Right cardiac atrium (tissue), 5 donors: ENCODE measurements at places on chromosomes 2 and 18. TPM values are rescaled to one million over a fixed set of nuclear protein-coding genes. Genes with fewer than 3 reads are reported as not detected.

HOXD12 gene
- polyA plus RNA-seq, result not detected

LAMA3 gene
- 1.7 TPM for polyA plus RNA-seq

FAM228B gene
- polyA plus RNA-seq, result 37.9 TPM

CCDC68 gene
- polyA plus RNA-seq, result 8.9 TPM

DLX2 gene
- polyA plus RNA-seq, result not detected

APCDD1 gene
- 18.2 TPM for polyA plus RNA-seq
